ENCODE measurements at places on chromosomes 4 and X. TPM values are rescaled to one million over a fixed set of nuclear protein-coding genes. Genes with fewer than 3 reads are reported as not detected.

FAM53A gene
- 1.2 TPM for polyA plus RNA-seq

NPNT gene
- 11.2 TPM for polyA plus RNA-seq

HSFX1 gene
- 1.4 TPM for polyA plus RNA-seq

TRIML2 gene
- polyA plus RNA-seq, result not detected

SNCA gene
- polyA plus RNA-seq, result 2.0 TPM

TMEM131L gene
- polyA plus RNA-seq, result 4.0 TPM

VCX gene
- polyA plus RNA-seq, result 0.29 TPM

NPY2R gene
- polyA plus RNA-seq, result not detected

LRAT gene
- polyA plus RNA-seq, result 0.16 TPM

PPEF1 gene
- polyA plus RNA-seq, result not detected

CYTL1 gene
- polyA plus RNA-seq, result 1.6 TPM

FGD1 gene
- 4.2 TPM for polyA plus RNA-seq

TRAPPC11 gene
- 11.6 TPM for polyA plus RNA-seq

FBXL5 gene
- 39.9 TPM for polyA plus RNA-seq

ENPEP gene
- 0.20 TPM for polyA plus RNA-seq
